Smooth muscle cell of the pulmonary artery (primary cell): ENCODE measurements at places on chromosomes 3 and 15. TPM values are rescaled to one million over a fixed set of nuclear protein-coding genes. Genes with fewer than 3 reads are reported as not detected.

Gene PIERCE2
- 1.7 and 3.1 TPM in 2 replicates for total RNA-seq

Gene UBAP1L
- total RNA-seq: 2.2 and 2.4 TPM in 2 replicates

Gene PAK6
- total RNA-seq: 0.13 TPM in 2 replicates

Gene ROPN1B
- total RNA-seq: not detected in 2 replicates

Gene PLA1A
- 0.13 and 0.30 TPM in 2 replicates for total RNA-seq

Gene C3orf85
- total RNA-seq: not detected in 2 replicates

Gene DNAJC17
- total RNA-seq: 12.1 and 12.6 TPM in 2 replicates

Gene GPR156
- 0.65 and 2.0 TPM in 2 replicates for total RNA-seq

Gene CTXN2
- total RNA-seq: not detected in 2 replicates

Gene CCDC54
- not detected in 2 replicates for total RNA-seq

Gene B2M
- 1,082 and 1,798 TPM in 2 replicates for total RNA-seq
